ENCODE measurements at places on chromosomes 6 and 20. TPM values are rescaled to one million over a fixed set of nuclear protein-coding genes. Genes with fewer than 3 reads are reported as not detected.

- DNase-seq: no peak
Observed at GRCh38 chr6:153618371-153619322, 420.4 kb upstream of the OPRM1 start.

- DNase-seq: no peak
Observed at GRCh38 chr6:36692220-36692619, 5.4 kb upstream of the RAB44 start.

DNA sequence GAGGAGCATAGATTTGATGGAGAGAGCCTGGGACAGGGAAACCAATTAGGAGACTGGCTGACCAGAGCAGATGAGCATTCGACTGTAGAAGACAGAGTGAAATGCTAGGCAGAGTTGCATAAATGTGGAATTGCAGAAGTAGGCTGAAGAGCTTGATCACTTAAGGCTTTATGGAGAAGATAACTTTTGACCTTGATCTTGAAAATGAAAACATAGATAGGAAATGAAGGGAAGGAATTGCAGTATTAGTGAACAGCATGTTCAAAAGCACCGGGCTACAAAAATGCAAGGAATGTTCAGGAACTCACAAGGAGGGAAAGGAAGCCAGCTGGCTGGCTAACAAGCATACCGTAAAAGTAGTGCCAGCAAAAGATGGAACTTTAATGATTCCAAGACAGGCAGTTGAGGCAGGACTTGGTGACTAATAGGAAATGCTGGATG, 20.5 kb upstream of the LTV1 start:
- DNase-seq: no peak

- no peak for DNase-seq
Observed at GRCh38 chr20:21134883-21135493, 9.1 kb downstream of the KIZ start.

DNA sequence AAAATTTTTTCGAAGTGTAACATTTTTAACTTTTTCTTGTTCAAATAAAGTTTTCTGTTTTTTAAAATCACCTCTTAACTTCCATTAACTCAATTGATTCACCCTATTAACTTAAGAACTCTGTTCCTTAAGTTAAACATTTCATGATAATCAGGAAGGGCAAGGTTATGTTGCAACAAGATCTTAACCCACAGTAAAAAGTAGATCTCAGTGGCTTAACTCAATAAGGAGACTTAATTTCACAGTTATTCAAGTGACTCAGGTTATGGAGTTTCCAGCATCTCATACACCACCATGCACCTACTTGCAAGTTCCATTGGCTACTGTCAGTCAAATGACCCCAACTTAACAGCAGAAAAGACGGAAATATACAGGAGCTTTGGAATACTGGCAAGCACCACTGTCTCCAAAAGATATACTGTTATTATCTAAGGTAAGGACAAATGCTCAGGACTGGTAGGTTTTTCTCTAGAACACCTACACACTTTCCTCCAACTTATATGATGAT, 11.2 kb downstream of the HLA-DQB1 start:
- DNase-seq: no peak

- no peak for DNase-seq
Observed at GRCh38 chr6:151690303-151690702, 117.2 kb upstream of the ESR1 start.

GRCh38 chr20:57529810-57530209, 4.9 kb upstream of the CTCFL start:
- no peak for DNase-seq

DNA sequence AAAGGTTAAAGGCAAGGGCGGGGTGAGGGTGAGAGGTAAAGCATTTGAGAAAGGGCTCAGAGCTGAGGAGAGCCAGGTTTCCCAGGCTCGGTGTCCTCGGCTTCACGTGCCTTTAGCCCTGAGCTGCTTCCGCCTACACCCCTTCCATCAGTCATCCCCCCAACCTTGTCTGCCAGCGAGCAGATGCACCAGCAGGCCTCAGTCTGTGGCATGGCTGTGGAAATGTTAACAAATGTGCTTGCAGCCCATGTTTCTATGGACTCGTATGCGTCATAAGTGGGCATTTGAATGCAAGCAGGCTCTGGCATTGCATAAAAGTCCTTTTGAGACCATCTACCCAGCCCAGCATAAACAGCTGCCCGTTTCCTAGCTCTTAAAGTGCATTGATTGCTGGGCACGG, 88.8 kb downstream of the SYNJ2 start:
- DNase-seq: no peak

DNA sequence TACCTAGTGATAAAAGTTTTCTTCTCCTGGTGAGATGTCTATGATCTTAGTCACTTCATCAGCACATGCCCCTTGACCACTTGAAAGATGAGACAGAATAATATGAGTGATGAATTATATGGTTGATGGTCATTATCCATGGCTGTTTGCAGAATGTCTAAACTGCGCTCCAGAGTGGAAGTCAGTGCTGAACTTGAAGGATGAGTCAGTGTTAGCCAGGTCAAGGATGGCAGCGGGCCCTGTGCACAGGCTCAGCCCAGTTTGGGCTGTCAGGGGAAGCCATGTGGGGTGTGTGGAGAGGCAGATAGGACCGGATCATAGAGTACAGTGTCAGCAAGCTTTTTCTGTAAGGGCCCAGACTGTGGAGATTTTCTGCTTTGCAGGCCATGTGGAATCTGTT, 67.2 kb upstream of the KIF25 start:
- DNase-seq: no peak

- DNase-seq: no peak
Observed at GRCh38 chr20:22590662-22591061, 6.3 kb upstream of the FOXA2 start.

The OR2H2 gene
- total RNA-seq: not detected

DNA sequence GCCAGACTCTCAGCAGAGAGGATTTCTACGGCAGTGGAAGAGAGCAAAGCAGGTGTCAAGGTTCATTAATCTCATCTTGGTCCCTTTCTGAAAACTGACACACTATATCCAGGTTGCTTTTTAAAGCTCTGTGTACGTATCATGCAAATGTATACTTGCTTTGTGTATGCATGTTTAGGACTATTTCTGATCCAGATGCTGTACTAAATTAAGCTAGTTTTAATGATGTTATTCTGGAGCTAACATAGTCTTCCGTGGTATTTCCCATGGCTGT, 59.2 kb upstream of the SNX9 start:
- no peak for DNase-seq

DNA sequence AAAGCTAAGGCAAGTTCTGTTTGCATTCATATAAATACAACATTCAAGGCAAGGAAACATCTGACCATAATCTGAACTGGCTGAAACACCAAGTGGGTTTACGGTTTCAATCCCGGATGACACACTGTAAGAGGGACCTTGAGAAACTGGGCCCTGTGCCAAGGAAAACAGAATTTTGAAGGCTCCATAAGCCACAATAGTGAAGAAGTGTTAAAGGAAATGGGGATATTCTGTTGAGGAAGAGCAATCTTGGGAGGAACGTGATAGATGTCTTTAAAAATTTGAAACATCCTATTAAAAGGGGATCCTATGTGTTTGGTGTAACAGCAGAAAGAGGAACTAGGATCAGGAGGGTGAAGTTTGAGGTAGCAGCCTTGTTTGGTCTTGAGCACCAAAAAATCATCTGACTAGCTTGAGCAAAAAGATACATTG, 82.4 kb upstream of the TAB2 start:
- DNase-seq: peak; percentile 47

DNA sequence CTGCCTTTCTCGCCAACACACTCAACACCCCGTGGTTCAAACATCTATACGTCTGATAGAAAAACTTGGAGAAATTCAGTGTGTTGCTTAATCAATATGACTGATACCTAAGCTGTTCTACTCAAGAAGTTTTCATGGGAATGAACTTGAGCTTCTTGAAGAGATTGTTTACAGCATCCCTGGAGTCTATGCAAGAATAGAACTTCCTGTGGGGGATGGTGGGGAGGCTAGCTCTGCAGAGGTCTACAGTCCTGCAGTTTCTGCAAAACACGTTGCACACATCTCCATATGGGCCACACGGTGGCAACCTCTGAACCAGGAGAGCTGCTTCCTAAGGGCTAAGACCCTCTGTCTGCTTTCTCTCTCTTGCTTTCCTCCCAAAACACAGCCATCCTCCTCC, 32.7 kb upstream of the FANCE start:
- no peak for DNase-seq

GRCh38 chr6:9064156-9064555, 628.8 kb upstream of the SLC35B3 start:
- DNase-seq: peak; percentile 90

The TTK gene
- total RNA-seq: 38.8 TPM

DNA sequence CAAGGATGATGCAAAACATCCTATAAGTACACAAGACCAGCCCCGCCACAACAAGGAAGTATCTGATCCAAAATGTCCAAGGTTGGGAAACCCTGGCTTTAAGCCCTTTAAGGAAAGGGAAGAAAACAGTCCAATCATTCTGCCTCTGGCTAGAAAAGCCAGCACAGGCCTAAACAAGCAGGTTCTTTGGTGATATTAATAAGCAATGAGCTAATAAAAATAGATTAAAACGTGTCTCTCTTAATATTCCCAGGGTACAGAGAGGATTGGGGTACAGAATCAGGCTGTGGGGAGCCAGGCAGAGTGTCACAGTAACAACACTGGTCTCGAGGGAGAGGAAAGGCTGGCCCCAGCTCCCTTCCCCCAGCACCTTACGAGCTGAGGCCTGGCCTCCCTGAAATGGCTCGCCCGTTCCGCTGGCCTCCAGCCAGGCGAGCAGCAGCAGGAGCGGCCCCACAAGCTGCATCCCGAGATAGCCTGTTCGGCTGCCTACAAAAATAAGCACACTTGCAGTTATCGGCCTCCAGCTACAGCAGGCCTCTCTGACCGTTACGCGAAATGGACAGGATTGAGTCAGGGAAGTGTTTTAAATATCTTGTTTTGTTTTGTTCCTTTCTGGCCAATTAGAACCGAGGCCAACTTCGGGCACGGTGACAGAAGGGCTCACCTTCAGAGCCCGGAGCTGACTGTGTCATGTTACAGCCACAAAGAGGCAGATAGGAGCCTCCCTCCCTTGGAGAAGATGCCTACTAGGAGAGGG, 4.0 kb upstream of the ZMYND8 start:
- DNase-seq: peak; percentile 95

The GMPR gene
- total RNA-seq: 0.32 TPM

GRCh38 chr6:75196081-75196687, 9.7 kb downstream of the COL12A1 start:
- DNase-seq: peak; percentile 94

DNA sequence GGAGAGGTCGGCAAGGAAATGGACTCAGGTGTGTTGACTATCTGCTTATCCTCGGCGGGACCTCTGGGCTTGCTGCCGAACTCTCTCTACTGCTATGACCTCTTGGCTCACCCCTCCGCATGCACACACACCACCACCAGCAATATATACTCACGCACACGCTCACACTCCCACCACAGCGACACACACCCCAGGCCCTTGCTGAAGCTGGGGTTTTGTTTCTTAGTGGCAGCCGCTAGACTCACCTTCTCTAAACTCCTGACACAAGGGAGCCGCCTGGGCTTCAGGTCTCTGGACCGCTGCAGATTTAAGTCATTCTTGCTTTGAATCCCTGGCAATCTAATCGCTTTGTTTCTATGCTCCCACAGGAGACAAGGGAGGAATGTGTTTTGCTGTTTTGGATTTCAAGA, 59.4 kb upstream of the BACH2 start:
- DNase-seq: no peak

- no peak for DNase-seq
Observed at GRCh38 chr6:147621263-147621662, 112.8 kb downstream of the SAMD5 start.

DNA sequence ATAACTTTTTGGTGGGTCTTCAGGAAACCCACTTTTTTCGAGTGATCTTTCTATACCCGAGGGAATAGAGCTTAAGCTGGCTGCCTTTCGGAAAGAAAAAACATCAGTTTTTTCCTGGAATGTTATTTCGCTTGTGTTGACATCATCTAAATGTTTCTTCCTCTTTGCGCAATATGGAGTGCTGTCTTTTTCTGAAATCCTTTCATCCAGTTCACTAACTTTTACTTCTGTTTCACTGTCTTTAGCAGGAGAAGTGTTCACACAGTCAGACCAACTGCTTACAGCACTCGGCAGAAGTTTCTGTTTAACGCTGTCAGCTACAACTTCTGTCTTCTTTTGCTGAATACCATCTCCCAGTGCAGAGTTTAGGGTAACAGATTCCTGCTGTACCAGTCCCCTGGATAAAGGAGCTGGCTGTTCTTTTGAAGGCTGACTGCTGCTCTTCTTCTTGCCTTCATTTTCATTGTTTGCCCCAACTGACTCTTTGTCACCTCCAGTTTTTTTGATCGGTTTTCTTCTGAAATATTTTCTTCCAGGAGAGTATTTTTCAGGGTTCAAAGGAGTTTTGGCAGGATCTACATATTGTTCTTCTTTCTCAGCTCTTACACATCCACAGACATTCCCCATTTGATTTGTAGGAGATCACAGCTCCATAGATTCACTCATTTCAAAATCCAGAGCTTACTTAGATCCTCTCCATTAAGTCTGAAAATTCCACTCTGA, 50.0 kb upstream of the DST start:
- no peak for DNase-seq

The LAMA5 gene
- total RNA-seq: 72.6 TPM

DNA sequence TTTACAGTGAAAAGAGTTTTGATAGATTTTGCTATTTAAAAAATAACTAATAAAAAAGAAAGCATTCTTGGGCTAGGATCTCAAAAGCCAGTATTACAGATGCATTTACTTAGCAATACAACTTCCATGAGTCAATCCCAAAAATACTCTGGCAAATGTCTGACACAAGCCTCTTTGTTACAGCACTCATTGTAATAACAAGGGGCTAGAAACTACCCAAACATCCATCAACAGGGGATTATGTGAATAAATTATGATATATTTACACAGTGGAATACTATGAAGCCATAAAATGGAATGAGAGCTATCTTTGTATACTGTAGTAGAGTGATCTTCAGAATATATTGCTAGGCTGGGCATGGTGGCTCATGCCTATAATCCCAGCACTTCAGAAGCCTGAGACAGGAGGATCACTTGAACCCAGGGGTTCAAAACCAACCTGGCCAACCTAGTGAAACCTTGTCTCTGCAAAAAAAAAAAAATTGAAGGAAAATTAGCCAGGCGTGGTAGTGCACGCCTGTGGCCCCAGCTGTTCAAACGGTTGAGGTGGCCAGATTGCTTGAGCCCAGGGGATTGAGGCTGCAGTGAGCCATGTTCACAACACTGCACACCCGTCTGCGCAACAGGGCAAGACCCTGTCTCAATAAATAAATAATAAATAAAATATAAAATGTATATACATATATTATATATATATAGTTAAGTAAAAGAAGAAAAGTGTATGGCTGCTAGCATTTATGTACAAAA, 34.7 kb upstream of the TOP1 start:
- DNase-seq: no peak

DNA sequence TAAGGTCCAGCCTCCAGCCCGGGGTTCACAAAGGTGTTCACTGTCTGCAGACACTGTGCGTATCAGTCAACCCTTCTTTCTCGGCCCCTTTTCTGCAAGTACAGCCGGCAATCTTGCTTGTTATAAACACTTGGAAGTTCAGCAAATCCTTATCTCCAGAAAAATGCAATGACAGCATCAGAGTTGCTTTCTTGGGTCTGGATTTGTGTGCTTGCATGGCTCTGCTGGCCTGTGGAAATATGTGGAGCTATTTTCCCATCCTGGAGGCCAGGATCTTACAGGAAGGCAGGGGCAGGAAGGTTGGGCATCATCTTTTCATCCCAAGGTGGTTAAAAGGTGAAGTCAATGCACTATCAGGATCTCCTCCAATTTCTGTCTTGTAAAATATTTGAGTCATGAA, 100.3 kb downstream of the SMOC2 start:
- DNase-seq: no peak

Data from foreskin keratinocyte (primary cell).